ENCODE measurements at places on chromosomes 3 and 15.
A peak's percentile ranks its signal among the peaks of the same experiment; 100 is the strongest.

DNA sequence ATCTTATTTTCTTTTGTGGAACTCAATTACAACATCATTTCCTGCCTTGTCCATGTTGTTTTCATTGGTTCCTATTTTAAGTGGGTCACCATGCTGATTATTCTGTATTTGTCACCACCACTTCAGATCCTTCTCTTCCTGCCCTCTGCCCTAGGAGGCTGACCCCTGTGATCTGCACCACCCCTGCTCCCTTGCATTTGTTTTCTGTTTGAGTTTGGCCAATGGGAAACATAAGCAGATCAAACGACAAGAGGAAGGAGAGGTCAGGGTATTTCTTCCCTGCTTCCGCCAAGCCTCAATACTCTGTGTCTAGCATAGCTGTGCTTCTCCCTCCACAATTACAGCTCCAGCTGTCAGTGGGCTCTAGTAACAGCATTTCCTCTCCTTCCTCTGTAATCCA is 71.6 kb downstream of the IMPG2 start:
- no peak for DNase-seq

- no peak for DNase-seq
Measured at GRCh38 chr3:78048698-78049097, 1008.8 kb downstream of the ROBO2 start.

DNA sequence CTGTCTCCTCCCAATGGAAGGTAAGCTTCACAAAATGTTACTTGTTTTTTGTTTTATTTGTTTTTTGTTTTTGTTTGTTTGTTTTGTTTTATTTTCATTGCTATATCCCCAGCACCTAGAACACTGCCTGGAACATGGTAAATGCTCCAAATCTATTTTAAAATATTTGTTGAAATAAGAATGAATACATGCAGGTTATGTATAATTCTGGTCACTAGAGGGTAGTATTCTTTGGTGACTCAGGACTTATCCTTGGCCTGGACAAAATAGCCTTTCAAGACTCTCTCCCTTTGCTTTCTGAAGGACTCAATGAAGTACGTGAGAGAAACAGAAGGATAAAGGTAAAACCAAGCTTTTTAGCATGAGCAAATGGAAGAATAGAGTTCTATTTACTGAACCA is 46.9 kb upstream of the PPP2R3A start:
- no peak for DNase-seq

- DNase-seq: no peak
Measured at GRCh38 chr15:75193272-75193671, 8.4 kb upstream of the C15orf39 start.

DNA sequence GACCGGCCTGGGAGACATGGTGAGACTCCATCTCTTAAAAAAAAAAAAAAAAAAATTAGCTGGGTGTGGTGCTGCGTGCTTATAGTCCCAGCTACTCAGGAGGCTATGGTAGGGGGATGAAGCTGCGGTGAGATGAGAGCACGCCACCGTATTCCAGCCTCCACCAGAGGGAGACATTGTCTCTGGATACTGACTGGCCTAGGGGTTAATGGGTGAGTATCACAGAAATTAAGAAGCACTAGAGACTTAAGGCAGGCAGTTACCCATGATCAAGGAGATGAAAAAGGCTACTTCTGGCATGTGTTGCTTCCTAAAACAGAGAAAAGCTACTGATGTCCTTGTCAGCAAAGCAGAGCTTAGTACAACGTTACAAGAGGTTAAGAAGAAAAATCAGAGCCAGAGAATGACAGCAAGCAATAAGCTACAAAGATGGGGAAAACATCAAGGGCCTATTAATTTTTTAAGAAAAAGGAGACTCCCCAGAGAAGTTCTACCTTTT is 8.6 kb downstream of the TFRC start:
- peak; percentile 81 for DNase-seq

DNA sequence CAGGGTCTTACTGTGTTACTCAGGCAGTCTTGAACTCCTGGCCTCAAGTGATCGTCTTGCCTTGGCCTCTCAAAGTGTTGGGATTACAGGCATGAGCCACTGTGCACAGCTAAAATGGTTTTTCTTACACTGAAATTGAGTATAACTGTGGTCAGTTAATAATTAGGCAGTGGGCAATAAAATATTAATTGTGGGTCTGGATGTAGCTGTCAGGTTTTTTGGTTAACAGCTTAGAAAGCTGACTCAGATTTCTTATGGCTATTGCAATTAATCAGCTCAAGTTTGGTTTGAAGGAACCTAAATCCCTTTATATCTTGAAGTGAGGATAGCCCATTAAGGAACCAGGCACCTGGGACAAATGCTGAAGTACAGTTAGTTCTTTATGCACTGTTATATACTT is 73.8 kb upstream of the LRRFIP2 start:
- no peak for DNase-seq

DNA sequence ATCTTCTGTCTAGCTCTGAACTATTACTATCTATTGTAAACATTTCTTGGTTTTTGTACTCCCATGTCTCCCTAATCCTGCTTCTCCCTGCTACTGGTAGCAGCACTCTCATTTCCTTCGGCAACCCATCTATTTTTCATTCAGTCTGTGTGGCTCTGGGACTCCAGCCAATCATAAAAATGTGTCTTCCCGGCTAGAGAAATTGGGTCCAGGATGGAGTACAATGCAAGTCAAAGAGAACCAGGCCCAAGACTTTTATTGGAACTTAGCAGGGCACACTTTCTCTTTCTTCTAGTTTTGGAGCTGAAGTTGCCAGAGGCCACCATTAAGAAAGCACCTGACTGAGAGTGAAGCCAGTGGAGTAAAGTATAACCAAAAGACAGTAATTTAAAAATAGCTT is 22.8 kb upstream of the ARHGEF26 start:
- no peak for DNase-seq

GRCh38 chr15:28901587-28901980 is 15.8 kb downstream of the APBA2 start:
- no peak for DNase-seq

DNA sequence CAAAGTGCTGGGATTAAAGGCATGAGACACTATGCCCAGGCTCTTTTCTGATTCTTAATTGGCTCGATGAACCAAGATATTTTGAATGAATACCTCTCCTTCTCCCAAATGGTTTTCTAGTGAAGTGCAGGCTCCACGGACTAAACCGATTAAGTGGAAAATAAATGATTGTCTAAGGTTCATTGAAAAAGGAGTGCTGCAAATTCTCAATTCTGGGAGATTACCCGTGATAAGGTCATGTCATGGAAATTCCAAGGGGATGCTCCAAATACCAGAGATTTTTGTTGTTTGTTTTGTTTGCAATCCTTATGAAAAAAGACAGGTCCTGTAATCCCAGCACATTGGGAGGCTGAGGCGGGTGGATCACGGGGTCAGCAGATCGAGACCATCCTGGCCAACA is 406.9 kb upstream of the TBL1XR1 start:
- no peak for DNase-seq

- no peak for DNase-seq
Measured at GRCh38 chr3:69986419-69986818, 13.1 kb upstream of the SAMMSON start.

- peak; percentile 29 for DNase-seq
Measured at GRCh38 chr15:84749111-84749991, 959 bp downstream of the ZNF592 start.

GRCh38 chr3:165211721-165212120 is 15.5 kb upstream of the SLITRK3 start:
- DNase-seq: no peak

DNA sequence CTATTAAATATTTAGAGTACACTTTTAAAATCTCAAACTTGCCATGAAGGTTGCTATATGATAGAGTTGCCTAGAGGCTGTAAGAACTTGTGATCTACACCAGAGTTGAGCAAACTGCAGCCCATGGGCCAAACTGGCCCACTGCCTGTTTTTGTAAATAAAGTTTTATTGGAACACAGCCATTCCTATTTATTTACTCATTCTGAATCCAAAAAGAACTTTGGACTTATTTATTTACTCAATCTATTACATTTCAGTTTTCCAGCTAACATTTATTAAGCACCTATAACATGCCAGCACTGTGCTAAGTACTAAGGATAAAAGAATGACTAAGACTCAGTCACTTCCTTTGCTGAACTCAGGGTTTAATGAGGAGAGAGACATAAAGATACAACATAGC is 403.6 kb downstream of the ERC2 start:
- DNase-seq: no peak

- no peak for DNase-seq
Measured at GRCh38 chr15:67922106-67922675, 82.3 kb upstream of the RNU6-1 start.

- no peak for DNase-seq
Measured at GRCh38 chr3:156860873-156861272, 34.7 kb downstream of the LEKR1 start.

DNA sequence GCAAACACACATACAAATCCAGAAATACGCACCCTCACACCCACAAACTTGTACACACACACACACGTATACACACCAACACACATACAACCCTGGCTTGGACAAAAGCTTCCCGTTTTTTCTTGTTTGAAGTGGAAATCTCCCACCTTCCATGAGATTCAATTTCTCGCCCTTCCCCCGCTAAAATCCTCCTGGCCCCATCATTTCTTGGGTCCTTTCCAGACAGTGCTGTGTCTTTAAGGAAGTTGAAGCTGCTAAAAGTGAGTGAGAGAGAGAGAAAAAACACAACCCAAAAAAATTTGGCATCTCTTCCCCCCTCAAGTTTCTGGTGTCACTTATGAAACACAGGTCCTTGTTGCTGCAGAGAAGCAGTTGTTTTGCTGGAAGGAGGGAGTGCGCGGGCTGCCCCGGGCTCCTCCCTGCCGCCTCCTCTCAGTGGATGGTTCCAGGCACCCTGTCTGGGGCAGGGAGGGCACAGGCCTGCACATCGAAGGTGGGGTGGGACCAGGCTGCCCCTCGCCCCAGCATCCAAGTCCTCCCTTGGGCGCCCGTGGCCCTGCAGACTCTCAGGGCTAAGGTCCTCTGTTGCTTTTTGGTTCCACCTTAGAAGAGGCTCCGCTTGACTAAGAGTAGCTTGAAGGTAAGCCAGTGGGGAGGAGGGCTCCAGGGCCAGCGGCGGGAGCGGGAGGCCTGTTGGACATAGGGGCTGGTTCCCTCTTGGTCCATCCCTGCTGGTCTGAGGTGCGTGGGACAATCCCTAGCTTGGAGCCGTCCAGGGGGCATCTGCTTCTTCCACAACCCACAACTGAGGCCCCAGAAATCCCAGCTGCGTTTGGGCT is at the start of gene ISLR:
Gene ISLR, plus strand, starts transcription at position 331 of the 839 bp plus-strand sequence. CDS start 1,149 bp downstream, outside the sequence.
- no peak for DNase-seq

GRCh38 chr3:124986192-124987143 is 51.9 kb upstream of the MUC13 start:
- DNase-seq: no peak

DNA sequence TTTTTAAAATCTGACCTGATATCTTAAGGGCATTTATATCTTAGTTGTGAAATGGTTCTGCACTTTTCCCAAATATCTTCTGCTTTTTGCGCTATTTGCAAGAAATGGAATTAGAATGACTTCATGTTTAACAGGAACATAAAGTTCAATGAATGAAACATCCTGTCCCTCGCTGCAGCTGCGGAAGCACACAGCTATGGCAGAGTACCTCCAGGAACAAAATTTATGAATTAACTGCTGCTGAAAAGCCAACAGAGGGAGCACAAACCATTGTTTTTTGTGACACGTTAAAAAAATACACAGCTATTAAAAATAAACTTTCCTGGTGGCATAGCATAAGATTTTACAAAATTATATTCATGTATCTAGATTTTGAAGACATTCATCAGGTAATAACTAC is 404.4 kb upstream of the MDFIC2 start:
- no peak for DNase-seq

GRCh38 chr15:32057876-32058425 is 27.6 kb downstream of the CHRNA7 start:
- DNase-seq: no peak

GRCh38 chr3:51156147-51156546 is 228.9 kb upstream of the MANF start:
- no peak for DNase-seq

- no peak for DNase-seq
Measured at GRCh38 chr3:150215616-150216015, 192.5 kb upstream of the TSC22D2 start.

GRCh38 chr15:66617137-66618090 is 51.6 kb upstream of the LCTL start:
- no peak for DNase-seq

DNA sequence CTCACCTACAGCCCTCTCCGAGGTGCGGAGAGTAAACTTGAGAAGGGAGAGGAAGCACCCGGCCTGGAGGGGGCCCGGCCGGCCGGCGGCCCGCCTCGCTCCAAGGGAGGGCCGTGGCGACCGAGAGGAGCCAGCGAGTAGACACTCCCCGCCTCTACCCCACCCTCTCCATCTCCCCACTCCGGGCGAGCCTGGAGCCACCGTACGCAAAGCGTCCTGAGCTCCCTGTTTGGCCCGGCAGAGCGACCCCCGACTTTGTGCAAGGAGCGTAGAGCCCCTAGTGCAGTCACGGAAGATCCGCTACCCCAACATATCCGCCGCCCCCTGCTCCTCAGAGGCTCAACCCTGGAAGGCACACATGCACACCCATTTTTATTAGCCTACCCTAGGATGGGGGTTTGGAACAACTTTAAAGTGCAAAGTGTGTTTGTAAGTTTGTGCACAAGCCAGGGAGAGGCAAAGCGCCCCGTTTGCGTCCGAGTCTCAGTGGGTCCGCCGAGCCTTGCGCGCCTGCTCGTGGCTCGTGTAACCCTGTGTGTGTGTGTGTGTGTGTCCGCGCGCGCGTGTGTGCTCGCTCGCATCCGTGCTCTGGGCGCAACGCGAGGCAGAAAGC is 508 bp upstream of the SMAD6 start:
- DNase-seq: peak; percentile 51

DNA sequence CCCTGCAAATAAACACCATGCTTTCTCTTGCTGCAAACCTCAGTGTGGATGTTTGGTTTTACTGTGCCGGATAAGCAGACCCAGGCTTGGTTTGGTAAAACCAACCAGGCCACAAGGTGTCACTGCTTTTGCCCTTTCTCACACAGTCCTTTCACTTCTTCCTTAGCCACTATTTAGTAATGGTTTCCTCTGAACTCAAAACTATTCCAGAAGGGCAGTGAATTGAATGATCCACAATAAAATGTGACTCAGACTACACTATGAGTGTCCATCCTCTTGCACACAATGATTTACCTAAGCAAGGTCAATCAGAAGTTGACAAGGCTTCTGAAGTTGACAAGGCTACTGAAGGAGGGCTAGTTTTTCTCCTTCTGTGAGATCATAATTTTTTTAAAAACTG is 552.4 kb upstream of the CCDC54 start:
- DNase-seq: no peak

GRCh38 chr3:9224490-9224889 is 25.0 kb downstream of the SRGAP3 start:
- no peak for DNase-seq

Measured in CD8-positive, alpha-beta memory T cell (primary cell).